Stromal cell of bone marrow (primary cell): ENCODE measurements at places on chromosomes 12 and 14.

GRCh38 chr14:64186231-64187129 lies 107.7 kb downstream of the ESR2 start:
- DNase-seq = no peak

- DNase-seq = no peak
Observed at GRCh38 chr14:78197051-78197450, 26.9 kb downstream of the NRXN3 start.

DNA sequence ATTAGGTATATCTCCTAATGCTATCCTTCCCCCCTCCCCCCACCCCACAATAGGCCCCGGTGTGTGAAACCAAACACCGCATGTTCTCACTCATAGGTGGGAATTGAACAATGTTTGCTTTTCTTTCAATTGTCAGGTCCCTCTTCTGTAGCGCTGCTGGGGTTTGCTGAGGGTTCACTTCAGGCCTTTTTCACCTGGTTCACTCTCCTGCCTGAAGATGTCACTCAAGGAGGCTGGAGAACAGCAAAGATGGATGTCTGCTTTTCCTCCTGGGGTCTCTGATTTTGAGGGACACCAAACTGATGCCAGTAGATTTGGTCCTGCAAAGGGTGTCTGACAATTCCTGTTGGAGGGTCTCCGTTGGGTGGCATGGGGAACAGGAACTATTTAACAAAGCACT lies 35.8 kb downstream of the KLRK1 start:
- no peak for DNase-seq

DNA sequence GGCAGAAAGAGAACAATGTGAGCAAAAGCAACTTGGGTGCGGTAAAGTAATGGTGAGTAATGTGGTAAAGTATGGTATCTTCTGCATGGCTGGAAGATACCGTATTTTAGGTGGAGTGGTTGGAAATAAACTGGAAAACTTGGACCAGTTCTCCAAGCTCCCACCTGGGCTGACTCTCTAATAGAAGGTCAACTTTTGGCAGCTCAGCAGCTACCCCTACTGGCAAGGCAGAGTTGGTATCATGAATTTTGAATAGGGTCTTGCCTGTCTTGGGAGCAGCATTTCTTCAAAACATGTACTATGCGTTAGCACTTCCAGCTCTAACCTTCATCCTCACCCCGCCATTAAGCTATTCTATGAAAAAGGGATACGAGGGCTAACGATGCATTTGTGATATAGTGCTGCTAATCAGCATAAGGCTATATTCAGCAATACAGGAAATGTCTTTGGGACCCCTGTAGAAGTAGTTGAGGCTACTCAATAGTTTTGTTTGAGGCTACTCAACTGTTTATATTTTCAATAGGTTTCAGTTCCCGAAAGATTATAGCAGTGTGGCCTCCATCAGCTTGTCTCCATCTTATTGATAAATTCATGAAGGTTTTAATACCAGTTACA lies 276.3 kb upstream of the FAR2 start:
- no peak for DNase-seq

- no peak for DNase-seq
Observed at GRCh38 chr12:68222326-68222725, 3.3 kb downstream of the IL26 start.
